Fibroblast of skin of back (primary cell): ENCODE measurements at places on chromosomes 5 and 9.

DNA sequence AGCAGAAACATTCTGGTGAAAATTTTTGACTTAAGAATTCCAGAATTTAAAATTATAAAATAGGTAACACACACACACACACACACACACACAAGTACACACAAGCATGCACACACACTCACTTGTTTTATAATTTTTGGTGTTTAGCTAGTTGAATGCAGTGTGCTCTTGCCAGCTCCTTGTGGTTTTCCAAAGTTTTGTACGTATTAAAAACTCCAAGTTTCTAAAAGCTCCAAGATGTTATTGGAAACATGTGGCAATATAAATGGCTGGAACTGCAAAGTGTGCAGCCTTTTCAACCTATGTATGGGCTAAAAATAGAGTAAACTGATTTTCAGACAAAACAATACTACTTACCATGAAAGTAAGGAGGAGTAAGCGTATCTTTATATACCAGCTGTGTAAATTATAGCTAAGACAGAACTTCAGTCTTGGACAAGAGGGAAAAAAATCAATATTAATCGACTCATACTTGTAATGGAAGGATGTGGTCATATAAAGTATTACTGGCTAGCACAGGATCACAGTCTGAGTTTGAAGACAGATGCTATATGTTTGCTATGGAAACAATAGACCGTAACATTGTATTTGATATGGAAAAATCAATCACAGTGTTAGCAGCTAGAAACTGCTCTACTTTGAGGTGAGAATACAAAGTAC, 727.1 kb upstream of the GRAMD2B start:
- no peak for DNase-seq

DNA sequence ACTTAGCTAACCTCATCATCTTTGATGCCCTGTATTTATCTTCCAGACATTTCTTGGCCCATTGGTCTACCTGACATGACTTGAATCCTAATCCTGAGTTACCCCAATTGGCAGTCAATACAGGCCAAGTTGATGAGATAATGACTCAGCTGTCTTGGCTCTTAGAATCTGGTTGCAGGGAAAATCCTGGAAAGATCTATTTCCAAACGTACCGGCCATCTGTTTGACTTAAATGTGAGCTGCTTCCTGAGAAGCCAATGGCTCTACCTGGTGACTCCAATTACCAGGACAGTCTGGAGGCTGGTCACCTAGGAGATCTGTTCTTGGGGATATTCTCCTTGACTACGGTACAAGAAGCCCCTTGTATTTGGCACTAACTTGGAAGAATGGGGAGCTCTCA, 475.2 kb upstream of the BRINP1 start:
- no peak for DNase-seq

- no peak for DNase-seq
Measured at GRCh38 chr9:68933434-68934328, 80.2 kb downstream of the PRKACG start.

DNA sequence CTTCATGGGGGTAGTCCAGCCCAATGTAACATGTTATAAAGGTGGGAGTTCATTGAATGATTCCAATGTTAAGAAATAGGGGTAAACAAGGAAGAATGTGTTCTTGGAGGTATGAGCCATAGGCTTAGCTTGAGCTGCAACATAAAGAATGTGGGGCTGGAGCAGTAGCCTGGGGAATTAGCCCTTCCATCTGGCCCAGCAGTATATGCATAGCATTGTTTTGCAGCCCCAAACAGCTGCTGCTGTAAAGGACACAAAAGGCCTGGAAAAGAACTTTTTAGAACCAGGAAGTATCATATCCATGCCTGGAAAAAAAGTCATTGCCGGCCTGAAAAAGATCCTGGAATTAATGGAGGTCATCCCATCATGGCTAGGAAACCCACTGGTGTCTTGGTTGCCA, 55.8 kb upstream of the SMARCA2 start:
- no peak for DNase-seq

GRCh38 chr5:6365977-6366590, 12.3 kb downstream of the MED10 start:
- DNase-seq, result no peak

GRCh38 chr5:133294380-133294779, 242.6 kb downstream of the HSPA4 start:
- DNase-seq, result no peak

- no peak for DNase-seq
Measured at GRCh38 chr5:113202287-113202686, 225.7 kb downstream of the DCP2 start.

- DNase-seq, result no peak
Measured at GRCh38 chr5:111194925-111195324, 29.3 kb upstream of the CAMK4 start.

- DNase-seq, result no peak
Measured at GRCh38 chr9:95297316-95297715, 20.2 kb downstream of the FANCC start.

- DNase-seq, result no peak
Measured at GRCh38 chr9:6598249-6598725, 47.2 kb downstream of the GLDC start.

- DNase-seq, result peak; percentile 4
Measured at GRCh38 chr9:90547896-90548295, 94.7 kb downstream of the DIRAS2 start.

DNA sequence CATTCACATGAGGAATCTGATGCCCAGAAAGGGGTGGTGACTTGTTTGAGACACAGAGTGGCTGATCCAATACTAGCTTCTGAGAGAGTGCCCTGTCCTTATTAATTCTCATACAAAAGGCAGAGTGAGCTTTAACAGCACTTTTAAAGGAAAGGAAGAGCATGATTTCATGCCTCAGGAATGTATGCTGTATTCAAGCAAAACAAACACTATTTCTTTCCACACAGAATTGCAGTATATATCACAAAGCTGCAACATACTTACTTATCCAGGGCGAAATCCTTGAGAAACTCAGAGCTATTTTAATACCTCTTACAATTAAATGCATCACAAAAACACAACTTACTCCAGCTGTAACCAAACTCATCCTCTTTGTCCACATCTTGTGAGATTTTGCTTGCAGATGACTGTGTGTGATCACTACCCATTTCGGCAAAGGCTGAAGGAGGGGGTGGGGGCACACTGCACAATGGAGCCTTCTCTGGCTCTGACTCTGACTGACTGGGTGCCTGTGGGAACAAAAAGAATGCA, 139.8 kb downstream of the MPDZ start:
- peak; percentile 91 for DNase-seq

DNA sequence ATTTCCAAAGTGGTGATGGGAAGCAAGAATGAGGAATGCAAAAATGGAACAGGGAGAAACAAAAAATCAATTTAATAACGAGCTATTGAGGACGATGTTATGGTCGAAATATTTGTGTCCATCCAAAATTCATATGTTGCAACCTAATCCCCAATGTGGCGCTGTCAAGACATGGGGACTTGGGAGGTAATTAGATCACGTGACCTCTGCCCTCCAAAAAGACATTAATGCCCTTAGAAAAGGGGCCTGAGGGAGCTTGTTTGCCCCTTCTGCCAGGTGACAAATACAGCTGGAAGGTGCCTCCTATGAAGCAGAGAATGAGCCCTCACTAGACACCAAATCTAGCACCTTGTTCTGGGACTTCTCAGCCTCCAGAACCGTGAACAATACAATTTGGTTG, 315.2 kb upstream of the CDH9 start:
- no peak for DNase-seq

DNA sequence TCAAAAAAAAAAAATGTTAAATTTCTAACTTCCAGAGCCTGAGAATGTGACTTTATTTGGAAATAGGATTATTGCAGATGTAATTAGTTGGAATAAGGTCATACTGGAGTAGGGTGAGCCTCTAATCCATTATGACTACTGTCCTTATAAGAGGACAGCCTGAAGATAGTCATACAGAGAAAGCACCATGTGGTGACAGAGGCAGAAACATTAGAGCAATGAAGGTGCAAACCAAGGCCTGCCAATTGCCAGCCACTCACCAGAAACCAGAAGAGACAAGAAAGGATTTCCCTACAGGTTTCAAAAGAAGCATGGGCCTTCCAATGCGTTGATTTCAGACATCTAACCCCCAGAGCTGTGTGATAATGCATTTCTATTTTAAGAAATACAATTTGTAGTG, 659.2 kb upstream of the CHD1 start:
- no peak for DNase-seq

- DNase-seq, result no peak
Measured at GRCh38 chr9:88179062-88179521, 40.8 kb upstream of the SPATA31C2 start.

DNA sequence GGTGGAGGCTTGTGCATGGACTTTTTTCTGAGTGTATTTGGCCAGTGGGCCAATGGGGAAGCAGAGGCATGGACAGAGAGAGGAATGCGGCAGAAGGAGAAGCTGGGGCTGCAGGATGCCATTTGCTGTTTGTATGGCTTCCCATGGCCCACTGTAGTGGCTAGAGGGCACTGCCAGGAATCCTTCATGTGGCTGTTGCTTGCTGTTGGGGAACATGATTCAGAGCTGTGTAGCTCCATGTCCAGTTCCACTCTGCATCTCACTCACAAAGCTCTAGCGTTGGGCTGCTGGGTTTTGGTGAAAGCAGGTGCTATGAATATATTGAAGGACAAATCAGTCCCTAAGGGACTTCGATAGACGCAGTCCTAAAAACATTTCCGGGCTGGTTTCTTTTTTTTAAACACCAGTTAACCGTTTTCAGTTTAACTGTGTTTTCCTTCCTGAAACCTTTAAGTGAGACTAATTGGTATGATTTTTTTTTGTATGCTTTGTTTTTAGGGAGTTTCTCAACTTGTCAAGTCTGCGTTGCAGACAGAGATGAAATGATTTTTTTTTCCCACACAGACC, 51.3 kb downstream of the SLC22A5 start:
- no peak for DNase-seq

- no peak for DNase-seq
Measured at GRCh38 chr9:110808599-110808980, 140.0 kb downstream of the MUSK start.

DNA sequence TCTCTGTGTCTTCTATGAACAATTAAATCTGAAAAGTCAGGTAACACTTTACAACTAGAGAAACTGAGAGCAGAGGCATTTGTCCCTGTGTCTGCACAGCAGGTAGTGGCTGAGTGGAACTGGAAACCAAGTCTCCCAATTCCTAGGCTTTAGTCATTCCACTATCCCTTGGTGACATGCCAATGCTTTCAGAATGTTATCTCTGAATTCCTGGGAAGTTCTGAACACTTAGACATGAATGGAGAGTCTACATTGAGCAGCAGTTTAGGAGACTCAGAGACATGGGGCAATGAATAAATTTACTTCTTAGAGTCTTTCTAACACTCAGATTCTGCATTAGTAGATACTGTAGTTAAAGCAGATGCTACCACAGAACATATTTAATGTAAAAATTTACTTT, 94.8 kb upstream of the APC start:
- peak; percentile 55 for DNase-seq
